Spinal cord (tissue), 10 donors: ENCODE measurements at places on chromosomes 7 and 10.

- no peak for DNase-seq
Measured at GRCh38 chr10:77463499-77463898, 174.1 kb downstream of the KCNMA1 start.

GRCh38 chr7:158068853-158069252 is 518.8 kb downstream of the PTPRN2 start:
- no peak for DNase-seq

- no peak for DNase-seq
Measured at GRCh38 chr7:144818511-144818910, 17.3 kb downstream of the TPK1 start.

GRCh38 chr10:78476844-78477243 is 443.2 kb downstream of the RPS24 start:
- no peak for DNase-seq

DNA sequence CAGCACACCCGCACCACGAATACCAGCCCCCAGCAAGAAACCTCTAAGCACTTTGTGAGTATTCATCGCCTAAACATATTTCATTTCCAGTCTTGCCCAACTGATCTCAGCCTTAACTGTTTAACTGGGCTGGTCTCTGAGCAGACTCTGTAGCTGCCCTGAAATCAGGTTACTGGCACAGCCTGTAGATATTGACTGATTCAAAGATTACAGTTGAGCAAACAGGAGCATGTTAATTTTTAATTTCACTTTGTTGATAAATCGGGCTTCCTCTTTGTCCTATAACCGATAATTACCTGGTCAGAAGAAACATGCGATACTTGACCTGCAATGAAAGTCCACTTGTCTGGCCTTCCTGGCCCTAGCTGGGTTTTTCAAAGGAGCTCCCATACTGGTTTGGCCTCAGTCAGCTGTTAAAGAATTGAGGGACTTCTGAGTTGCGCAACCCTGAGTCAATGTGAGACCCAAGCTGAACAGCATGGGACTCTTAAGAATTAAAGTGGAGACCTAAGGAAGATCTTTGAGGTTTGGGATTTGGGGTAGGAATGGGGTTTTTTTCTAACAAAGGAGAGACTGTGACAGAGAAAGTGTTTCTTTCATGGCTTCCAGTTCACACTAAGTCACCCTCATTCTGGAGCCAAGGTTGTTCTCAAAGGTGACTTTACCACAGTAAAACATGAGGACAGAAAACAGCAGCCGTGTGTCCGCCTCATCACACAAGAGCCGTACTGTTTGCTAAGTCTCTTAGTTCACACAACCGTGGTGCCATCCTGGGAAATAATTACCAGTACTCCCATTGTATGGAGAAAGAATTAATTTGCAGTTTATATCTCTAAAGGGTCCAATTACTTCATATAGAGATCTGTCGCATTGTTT is 75.9 kb downstream of the PPP1R3C start:
- DNase-seq: no peak

GRCh38 chr10:103676058-103676785 is 179.2 kb downstream of the SH3PXD2A start:
- DNase-seq: peak; percentile 46

GRCh38 chr10:3676564-3676963 is 108.4 kb downstream of the KLF6 start:
- DNase-seq: no peak

GRCh38 chr10:117638664-117639200 is 96.2 kb downstream of the EMX2 start:
- DNase-seq: no peak

- DNase-seq: no peak
Measured at GRCh38 chr7:46847126-46847525, 734.8 kb downstream of the TNS3 start.

- no peak for DNase-seq
Measured at GRCh38 chr10:50538555-50539398, 85.0 kb downstream of the SGMS1 start.

GRCh38 chr10:63720072-63720537 is 198.9 kb downstream of the REEP3 start:
- DNase-seq: no peak

- DNase-seq: no peak
Measured at GRCh38 chr10:132354356-132355094, 22.5 kb downstream of the LRRC27 start.

- DNase-seq: no peak
Measured at GRCh38 chr10:12431151-12432101, 82.1 kb downstream of the CAMK1D start.

- no peak for DNase-seq
Measured at GRCh38 chr7:142812437-142813215, 41.9 kb downstream of the PRSS2 start.

DNA sequence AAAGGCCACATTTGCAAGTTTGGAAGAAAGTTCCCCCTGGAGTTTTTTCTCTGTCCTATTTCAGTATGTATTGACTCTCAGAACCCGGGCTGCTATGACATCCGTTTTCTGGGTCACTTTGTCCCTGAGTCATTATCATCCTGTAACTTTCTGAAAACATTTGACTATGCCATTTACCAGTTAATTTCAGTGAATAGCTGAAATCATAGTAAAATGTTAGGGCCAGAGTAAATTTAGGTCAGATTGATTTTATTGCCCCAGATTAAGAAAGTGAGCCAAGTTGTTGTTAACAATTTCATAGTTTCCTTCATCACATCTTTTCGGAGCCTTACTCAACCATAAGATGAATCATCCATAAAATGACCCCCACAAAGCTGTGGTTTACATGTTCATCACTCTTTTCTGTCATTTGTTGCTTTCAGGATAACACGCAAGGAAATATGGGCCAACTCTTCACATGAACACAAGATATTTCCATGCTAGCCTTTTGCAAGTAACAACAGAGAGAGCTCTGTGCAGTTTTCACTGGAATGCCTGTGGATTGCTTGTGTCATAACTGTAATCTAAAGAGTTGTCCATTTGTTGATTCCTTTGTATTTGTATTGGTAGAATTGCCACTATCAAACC is 3.9 kb upstream of the MACC1 start:
- no peak for DNase-seq

- no peak for DNase-seq
Measured at GRCh38 chr7:66237906-66238772, 33.0 kb downstream of the TPST1 start.

- DNase-seq: no peak
Measured at GRCh38 chr10:48240196-48240595, 34.3 kb downstream of the FRMPD2 start.

DNA sequence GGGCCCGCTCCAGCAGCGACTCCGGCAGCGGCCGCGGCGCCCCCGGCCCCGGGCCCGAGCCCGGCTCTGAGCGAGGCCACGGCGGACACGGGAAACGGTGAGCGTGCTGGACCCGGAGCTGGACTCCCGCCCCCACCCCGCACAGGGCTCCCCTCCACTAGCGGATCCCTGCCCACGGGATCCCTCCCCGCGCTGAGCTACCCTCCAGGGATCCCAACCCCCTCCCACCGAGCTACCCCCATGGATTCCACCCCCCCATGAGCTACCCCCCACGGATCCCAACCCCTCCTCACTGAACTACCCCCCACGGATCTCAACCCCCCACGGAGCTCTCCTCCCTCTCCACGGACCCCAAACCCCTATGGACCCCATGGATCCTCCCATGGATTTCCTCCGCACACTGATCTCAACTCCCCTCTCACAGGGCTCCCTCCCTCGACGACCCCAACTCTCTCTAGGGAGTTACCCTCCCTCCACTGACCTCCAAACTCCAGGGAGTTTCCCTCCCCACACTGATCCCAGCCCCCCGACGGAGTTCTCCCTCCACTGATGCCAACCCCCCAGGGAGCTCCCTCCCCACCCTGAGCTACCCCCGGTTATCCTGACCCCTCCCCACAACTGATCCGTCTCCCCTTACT is 20.6 kb upstream of the HSPB1 start:
- no peak for DNase-seq

DNA sequence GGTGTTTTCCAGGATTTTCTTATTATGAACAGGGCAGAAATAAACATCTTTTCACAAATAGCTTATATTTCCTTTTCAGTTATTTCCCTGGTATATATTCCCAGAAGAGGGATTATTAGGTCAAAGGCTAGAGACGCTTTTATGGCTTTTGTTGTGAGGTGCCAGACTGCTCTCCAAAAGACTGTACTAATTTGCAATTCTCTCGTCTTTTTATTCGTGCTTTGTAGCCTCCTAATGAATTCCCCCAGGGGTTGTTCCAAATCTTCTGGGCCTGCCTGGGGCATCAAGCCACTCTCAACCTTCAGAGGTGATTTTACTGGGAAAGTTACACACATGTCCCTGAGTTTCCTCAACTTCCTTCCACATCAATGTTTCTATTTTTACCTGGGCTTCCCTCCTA is 34.0 kb upstream of the R3HCC1L start:
- no peak for DNase-seq

DNA sequence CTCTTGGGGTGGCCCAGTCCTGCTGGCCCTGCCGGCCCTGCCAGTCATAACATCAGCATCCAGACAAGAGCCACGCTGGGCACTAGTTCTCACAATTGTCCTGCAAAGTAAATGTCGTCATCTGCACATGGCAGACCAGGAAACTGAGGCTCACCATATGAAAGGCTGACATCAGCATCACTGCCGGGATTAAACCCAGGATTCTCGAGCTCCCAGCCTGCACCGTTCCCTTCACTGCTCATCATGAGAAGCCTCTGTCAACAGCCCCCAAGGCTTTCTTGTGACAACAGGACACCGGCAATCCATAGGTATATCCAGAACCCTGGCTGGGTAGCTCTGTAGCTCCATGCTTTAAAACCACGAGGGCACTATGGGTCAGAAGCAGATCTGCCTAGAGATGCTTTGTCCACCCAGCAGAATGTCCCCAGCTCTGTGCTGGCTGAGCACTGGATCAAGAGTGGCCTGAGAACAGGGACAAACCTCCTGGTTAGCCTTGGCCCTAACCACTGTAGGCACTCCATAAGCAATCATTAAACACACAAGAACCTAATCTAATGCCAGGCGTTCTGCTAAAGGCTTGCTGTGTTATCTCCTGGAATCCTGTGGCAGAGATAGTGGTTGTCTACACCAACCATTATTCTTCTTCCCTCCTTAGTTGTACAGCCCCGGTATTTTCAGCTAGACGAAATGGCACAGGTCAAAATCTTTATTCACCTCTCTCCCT is 41.2 kb upstream of the C10orf71 start:
- no peak for DNase-seq

DNA sequence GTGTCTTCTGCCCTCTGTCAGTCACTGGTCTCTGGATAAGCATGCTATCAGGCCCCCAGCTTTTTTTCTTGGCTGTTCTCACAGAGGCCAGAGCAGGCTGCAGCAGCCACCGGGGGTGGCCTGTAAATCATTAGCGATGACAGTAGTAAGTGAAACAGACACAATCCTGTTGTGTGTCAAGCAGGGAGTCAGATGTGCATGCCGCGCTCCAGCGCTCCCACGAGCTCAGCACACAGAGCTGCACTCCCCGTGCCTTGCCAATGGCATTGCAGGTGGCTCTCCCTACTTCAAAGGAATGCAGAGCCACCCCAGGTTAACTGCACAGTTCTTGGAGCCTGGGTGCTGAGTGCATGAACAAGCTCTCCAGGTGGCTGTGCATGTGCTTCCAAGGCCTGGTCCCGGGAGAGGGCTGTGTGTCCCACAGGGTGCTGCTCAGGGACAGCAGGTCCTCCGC is 226.1 kb downstream of the GLRX3 start:
- DNase-seq: peak; percentile 67

GRCh38 chr7:73427902-73428787 is 5.4 kb upstream of the FZD9 start:
- DNase-seq: peak; percentile 45

DNA sequence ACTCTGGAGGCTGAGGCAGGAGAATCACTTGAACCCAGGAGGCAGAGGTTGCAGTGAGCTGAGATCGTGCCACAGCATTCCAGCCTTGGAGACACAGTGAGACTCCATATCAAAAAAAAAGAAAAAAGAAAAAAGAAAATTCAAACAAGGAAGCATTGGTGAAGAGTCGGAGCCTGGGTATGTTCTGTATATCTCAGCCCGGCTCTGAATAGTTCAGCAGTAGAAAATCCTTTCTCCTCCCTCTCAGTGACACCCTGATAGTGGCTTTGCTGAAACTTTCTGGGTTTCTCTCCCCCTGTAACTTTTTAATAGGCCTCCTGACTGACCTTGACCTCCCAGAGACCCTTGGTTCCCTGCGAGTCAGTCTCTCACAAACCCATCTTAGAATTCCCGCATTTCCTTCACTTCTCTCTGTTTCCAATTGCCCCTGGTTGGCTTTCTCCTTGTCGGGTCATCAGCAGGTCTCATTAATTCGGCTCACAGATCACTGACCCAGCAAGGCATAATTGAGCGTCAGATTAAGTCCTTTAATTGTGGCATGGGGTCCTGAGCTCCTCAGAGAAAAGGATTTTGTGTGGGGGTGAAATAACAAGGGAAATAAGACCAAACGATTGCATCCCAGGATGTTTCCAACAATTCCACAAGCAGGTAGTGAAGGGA is 541.6 kb upstream of the NRP1 start:
- no peak for DNase-seq

- DNase-seq: no peak
Measured at GRCh38 chr7:134873253-134873652, 93.8 kb downstream of the CALD1 start.

- DNase-seq: no peak
Measured at GRCh38 chr10:81479316-81479715, 395.7 kb upstream of the NRG3 start.

- no peak for DNase-seq
Measured at GRCh38 chr7:45624392-45624760, 50.2 kb downstream of the ADCY1 start.

DNA sequence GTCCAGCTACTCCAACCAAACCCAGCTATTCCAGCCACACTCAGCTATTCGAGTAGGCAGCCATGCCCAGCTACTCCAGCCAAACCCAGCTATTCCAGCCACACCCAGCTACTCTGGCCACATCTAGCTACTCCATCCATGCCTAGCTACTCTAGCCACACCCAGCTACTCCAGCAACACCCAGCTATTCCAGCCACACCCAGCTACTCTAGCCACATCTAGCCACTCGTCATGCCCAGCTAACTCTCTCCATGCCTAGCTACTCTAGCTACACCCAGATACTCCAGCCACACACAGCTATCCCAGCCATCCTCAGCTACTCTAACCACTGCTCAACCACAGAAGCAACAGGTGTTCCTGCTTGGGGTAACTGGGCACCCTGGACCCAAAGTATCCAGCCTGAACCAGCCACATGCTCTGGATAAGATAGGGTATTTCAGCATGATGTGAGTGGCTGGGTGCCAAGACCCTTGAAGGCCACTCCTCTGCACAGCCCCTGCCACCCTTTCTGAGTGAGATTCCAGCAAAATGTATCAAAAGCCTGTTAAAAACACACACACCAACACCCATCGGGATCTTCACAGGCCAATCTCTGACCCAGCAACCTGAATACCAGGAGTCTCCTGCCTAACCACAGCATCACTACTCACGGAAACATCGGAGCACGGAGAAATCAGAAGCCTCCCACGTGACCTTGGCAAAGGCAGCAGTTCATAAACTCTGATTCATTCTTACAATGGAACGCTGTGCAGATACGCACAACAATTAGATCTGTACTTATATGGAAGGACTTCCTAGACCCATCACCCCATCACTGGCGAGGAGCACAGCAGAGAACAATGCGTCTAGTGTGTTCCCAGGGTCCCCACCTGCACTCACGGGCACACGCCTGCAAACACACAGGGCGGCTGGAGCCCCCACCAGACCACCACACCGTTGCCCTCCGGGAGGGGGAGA is 51.8 kb upstream of the DNAAF5 start:
- DNase-seq: no peak
